ENCODE measurements at places on chromosomes 16 and 17.
A peak's percentile ranks its signal among the peaks of the same experiment; 100 is the strongest.

GRCh38 chr17:11990363-11990983 lies 6.8 kb downstream of the ZNF18 start:
- DNase-seq, result no peak

GRCh38 chr17:75824666-75825065 lies 19.5 kb downstream of the UNC13D start:
- no peak for DNase-seq

DNA sequence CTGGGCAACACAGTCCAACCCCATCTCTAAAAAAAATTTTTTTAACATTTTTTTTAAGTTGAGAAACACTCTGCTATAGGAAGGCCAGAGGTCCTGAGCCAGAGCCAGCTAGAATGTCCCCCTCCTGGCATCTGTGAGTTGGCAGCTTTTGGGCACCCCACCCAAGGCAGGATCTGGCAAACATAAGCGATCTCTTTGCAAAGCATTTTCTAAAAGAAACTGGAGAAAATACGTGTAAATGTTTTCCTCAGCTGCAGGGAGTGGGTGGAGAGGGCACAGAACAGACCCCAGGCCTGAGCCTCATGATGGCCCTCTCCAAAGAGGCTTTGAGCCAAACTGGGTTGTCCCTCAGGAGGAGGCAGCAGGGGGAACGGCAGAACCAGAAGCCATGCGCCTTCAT lies 11.7 kb downstream of the CAVIN1 start:
- DNase-seq, result no peak

- DNase-seq, result no peak
Observed at GRCh38 chr16:54647216-54647615, 283.4 kb upstream of the IRX5 start.

DNA sequence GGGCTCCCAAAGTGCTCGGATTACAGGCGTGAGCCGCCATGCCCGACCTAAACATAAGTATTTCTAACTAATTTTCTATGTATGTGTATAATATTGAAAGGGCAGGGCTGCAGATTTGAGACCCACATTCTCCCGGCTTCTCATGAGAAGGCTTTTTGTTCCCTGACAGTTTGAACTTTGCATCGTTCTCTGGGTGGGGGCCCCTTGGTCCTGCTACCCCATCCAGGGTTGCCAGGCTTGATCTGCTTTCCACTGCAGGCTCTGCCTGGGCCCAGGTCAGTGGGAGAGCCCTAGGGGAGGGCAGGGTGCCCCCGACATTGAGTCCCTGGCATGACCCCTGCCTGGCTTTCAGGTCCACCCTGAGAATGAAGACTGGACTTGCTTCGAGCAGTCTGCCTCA lies 32.3 kb downstream of the SEC14L5 start:
- no peak for DNase-seq

- DNase-seq, result no peak
Observed at GRCh38 chr17:57599271-57600045, 145.6 kb downstream of the CCDC182 start.

- no peak for DNase-seq
Observed at GRCh38 chr17:61247439-61247838, 152.2 kb upstream of the TBX2 start.

GRCh38 chr17:76007131-76007849 lies 6.6 kb downstream of the CDK3 start:
- DNase-seq, result peak; percentile 47

DNA sequence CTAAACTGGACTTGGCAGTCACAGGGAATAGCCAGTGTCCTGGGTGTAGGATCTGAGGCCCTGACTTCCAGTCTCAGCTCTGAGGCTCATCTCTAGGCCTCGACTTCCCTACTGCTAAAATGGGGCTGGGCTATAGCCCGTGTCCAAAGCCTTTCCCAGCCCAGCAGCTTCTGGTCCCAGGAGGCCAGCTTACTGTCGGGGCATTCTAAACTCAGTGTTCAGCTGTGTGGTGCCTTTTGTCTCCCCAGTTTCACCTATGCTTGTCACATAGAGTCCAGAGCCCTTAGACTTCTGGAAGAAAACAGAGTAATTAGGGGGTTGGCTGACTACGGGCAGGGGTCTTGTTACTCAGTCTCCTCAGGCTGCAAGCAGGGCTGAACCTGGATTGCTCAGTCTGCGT lies 94.8 kb downstream of the WSCD1 start:
- DNase-seq, result no peak

GRCh38 chr17:73513426-73513825 lies 130.8 kb downstream of the SDK2 start:
- DNase-seq, result no peak

DNA sequence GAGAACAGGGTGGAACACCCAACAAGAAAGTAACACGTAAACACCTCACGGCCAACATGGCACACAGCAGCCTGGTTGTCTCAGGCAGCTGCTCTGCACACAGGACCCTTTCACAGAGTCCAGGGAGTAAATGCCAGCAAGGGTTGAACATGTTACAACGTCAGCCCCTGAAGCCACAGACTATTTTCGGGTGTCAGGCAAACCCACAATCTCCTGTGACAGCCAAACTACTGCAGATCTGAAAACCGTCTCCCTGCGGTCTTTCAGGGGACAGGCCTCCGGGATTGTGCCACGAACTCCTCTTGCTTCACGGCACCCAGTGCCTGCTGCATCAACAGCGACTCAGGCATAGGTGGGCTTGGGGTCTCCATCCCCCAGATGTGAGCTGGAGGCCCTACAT lies 127.7 kb downstream of the XYLT1 start:
- DNase-seq, result no peak

- peak; percentile 59 for DNase-seq
Observed at GRCh38 chr17:4898927-4899326, 409 bp upstream of the C17orf107 start.

- DNase-seq, result no peak
Observed at GRCh38 chr16:19137201-19138128, 23.7 kb downstream of the ITPRIPL2 start.

DNA sequence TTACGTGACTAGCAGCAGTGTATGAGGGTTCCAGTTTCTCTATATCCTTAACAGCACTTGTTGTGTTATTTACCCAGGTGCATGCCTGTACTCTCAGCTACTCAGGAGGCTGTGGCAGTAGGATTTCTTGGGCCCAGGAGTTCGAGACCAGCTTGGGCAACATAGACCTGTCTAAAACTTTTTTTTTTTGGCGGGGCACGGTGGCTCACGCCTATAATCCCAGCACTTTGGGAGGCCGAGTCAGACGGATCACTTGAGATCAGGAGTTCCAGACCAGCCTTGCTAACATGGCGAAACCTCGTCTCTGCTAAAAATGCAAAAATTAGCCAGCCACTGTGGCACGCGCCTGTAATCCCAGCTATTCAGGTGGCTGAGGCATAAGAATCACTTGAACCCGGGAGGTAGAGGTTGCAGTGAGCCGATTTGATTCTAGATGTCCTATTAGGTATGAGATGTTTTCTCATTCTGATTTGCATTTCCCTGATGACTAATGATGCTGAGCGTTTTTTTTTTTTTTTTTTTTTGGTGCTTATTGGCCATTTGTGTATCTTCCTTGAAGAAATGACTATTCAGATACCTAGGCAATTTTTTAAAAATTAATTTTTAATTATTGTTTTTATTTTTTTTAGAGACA lies 13.4 kb downstream of the CASC3 start:
- no peak for DNase-seq

GRCh38 chr16:21186326-21186691 lies 25.1 kb downstream of the ZP2 start:
- DNase-seq, result no peak

- no peak for DNase-seq
Observed at GRCh38 chr16:15954814-15955151, 5.4 kb downstream of the ABCC1 start.

DNA sequence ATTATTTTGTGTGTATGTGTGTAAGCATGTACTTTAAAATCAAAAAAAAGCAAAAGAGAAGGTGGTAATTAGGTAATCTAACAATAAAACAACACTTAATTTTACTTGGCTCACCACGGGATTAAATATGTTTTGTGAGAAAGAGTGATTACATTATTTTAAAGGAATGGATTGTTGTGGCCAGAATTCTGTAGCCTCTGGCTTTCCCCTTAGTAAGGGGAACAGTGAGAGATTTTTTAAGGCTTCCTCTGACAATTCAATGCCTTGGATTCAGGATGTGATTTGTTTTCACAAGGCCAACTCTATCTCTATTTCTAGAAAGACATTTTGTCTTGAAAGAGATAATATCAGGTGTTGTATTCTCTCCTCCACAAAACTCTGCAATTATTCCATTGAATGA lies 560.3 kb upstream of the CDH8 start:
- no peak for DNase-seq

GRCh38 chr17:82474223-82475010 lies 15.9 kb downstream of the NARF start:
- no peak for DNase-seq

DNA sequence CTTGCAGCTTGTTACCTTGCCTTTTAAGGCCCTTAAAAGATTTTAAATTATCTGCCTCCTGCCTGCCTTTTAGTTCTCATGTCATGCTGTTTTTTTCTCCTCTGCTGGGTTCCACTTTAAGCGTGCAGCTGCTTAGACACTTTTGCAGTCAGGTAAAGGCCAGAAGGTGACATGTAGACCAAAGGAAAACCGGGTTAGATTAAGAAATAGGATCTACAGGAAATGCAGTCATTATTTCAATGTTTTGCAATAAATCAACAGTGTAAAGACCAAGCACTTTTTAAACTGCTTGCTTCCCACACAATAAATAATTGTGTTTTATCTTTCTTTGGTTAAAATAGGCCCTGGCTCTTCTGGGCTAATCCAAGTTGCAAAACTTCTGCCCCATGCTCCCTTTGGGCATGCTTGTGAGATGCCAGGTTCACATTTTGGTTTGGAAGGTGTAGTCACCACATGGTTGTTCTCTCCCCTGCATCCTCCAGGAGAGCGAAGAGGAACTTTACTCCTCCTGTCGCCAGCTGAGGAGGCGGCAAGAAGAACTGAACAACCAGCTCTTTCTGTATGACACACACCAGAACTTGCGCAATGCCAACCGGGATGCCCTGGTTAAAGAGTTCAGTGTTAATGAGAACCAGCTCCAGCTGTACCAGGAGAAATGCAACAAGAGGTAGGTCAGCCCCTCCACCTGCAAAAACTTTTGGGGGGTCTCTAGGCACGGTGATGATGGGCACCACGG lies 54.9 kb downstream of the SDR42E1 start:
- no peak for DNase-seq

- peak; percentile 94 for DNase-seq
Observed at GRCh38 chr17:48678141-48678971, 44.0 kb downstream of the PRAC1 start.

- no peak for DNase-seq
Observed at GRCh38 chr17:80731323-80731722, 186.7 kb downstream of the RPTOR start.

- DNase-seq, result no peak
Observed at GRCh38 chr16:81942007-81942601, 69.2 kb downstream of the SDR42E1 start.

GRCh38 chr16:86296256-86296655 lies 214.1 kb upstream of the FOXF1 start:
- DNase-seq, result peak; percentile 43

GRCh38 chr16:55133654-55134053 lies 190.3 kb upstream of the IRX6 start:
- no peak for DNase-seq

DNA sequence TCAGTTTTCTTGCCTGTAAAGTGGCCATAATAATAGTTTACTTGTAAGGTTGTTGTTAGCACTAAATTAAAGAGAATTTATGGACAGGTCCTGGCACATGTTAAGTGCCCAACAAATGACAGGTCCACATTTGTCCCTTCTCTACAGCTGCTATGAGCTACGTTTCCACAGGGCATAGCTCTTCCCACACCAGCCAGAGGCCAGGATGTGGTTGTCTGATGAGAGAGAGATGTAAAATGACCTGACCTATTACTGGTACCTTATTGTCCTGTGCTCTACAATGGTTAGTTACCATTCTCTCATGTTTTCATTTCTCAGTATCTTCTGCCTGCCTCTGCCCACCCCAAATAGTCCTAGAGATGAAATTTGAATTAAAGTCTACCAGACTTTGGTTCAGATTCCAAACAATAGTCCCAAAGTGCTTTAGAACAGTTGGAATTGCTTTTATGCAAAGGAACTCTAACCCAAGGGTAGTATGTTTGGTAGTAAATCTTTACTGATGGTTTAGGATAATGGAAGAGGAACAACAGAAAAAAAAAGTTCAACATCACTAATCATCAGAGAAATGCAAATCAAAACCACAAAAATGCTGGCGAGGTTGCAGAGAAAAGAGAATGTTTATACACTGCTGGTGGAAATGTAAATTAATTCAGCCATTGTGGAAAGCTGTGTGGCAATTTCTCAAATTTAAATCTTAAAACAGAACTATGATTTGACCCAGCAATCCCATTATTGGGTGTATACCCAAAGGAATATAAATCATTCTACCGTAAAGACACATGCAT lies 57.1 kb upstream of the ANKFN1 start:
- no peak for DNase-seq

GRCh38 chr17:45063198-45063597 lies 2.1 kb downstream of the NMT1 start:
- no peak for DNase-seq

GRCh38 chr17:48746916-48747444 lies 18.4 kb upstream of the HOXB13 start:
- no peak for DNase-seq

DNA sequence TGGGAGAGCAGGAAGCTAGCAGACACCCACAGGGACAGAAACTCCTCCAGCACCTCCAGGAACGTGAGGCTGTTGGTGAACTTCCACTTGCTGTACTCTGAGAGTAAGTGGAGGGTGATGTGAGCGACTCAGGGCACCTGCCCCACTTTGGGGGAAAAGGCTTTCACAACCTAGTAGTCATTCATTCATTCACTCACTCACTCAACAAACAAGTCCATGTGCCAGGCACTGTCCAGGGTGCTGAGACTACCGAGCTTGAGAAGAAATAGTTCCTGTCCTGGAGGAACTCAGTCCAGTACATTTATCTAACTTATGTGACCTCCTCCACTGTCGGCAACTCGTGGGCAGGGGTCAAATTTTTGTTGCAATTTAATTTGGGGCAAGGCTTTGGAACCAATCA lies 26.6 kb downstream of the LGALS9 start:
- DNase-seq, result no peak

GRCh38 chr17:76121932-76122430 lies 18.4 kb upstream of the EXOC7 start:
- DNase-seq, result peak; percentile 71

GRCh38 chr17:68036304-68037147 lies 991 bp downstream of the KPNA2 start:
- no peak for DNase-seq
